ENCODE measurements at places on chromosomes 13 and 19.

- no peak for DNase-seq
These were observed 953 bp downstream of the DZIP1 start for GRCh38 chr13:95643571-95643935.

GRCh38 chr13:30382836-30383525, 39.3 kb upstream of the UBE2L5 start:
- DNase-seq, result no peak

GRCh38 chr13:48431987-48432615, 19.2 kb upstream of the LPAR6 start:
- DNase-seq, result no peak

DNA sequence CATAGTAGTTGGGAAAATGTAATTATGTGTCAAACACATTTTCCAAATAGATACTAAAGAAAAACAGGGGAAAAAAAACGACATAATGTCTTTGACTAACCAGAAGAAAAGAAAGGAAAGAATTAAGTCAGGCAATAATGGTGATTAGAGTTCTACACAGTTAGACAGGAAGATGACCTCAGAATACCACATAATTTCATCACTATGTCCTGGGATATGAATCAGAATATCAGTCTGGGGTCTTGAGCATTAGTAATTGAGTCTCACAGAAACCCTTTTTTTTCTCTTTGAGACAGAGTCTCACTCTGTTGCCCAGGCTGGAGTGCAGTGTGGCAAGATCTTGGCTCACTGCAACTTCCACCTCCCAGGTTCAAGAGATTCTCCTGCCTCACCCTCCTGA, 503.4 kb downstream of the SLITRK1 start:
- no peak for DNase-seq

DNA sequence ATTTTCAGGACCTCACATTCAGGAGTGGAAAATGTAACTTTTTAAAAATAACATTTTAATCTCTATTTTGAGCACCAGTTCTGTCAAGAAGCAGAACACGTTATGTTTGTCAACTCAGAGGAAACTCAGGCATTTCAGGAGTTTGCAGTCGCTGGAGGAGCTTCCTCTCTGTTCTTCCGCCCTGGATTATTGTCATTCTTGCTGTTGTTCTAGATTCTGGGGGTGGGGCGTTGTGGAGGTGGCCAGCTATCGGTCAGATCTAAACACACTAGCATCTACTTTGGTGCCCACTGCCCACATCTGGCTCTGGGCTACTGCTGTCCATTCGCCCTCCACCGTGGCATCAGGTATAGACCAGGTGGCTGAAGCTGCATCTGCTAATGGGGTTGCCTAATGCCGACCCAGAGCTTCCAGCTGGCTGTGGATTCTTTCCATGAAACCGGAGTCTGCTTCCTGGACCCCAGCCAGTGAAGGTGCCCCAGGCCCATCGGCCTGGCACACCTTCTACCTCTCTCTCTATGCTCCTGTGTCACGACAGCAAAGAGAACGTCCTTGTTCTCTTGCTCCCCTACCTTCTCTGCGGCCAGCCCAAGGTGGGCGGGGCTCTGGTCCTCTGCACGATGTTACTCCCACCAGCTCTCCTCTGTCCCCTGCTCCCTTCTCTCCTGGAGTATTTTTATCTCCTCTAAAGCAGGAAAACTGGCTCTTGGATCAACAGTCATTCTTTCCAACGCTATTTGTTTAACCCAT, 36.7 kb upstream of the DGKH start:
- DNase-seq, result no peak

- no peak for DNase-seq
These were observed 43.1 kb downstream of the CYP4F22 start for GRCh38 chr19:15551293-15552004.

Measured in T1000 (cell line).